ENCODE measurements at places on chromosomes 3 and 15.

GRCh38 chr15:77731067-77731466 lies 98.4 kb upstream of the LINGO1 start:
- DNase-seq: no peak

DNA sequence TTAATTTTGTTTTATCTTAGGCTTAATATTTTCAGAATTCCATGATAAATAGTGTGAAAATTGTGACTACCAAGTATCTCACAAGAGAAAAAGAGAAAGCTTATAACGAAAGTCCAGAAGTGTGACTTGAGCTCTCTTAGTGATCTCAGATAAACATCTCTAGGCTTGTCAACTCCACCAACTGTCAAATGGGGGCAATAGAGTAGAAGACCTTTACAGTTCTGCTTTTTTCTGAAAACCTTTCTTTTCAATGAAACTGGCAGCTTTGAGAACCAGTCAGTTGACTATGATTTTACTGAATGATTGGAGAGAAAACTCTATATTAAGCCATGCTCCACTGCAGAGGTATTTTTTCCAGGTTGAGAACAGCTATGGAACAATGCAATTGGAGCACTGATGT lies 119.2 kb upstream of the TP63 start:
- DNase-seq: no peak

DNA sequence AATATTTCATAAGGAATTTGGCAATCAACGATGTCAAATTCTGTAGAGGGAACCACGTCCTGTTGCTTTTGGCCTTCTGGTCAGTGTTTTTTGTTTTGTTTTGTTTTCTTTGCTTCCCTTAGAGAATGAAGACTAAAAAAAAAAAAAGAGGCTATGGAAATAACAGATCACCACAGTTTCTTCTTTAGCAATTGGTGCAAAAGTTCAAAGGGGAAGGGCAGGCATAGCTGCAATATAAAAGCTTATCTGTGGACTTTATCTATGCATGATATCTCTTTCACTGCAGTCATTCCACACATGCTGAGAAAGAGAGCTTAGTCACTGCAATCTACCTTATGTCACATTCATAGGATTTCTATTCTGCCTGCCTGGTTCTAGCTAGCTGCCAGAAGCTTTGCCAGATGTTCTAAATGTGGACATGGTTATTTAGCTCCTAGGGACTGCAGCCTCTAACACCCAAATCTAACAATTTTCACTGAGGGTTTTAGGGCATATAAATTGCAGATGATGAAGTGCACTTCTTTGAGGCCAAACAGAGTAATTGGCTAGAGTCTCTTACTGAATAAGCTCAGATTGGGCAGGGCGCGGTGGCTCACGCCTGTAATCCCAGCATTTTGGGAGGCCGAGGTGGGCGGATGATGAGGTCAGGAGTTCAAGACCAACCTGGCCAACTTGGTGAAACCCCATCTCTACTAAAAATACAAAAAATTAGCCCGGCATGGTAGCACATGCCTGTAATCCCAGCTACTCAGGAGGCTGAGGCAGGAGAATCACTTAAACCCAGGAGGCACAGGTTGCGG lies 637.2 kb downstream of the NTRK3 start:
- no peak for DNase-seq

DNA sequence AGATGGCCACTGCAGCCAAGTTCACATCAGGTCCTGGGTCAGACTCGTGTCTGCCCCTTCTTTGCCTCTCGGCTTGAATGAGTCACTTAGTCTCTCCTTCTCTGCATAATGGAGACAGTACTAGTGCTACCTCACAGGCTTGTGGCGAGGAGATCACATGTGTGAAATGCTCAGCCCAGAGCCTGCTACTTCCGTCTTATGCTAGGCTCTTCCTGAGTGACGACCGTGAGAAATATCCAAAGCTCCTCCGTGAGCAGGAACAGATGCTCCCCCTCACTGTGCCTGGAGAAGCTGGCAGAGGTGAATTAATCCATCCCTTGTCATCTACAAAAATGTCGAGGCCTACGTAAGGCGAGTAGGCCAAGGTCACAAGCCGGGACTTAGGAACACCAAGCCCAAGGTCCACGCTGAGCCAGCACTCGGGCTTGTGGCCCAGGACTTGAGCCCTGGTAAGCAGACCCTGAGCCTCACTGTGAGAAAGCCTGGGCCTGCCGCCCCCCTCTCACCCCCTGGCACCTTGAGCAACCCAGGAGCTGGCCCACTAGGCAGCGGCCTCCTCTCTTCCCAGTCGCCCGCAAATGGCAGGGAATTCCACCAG lies 17.9 kb downstream of the PAK6 start:
- DNase-seq: no peak

GRCh38 chr3:121552379-121552778 lies 6.6 kb upstream of the POLQ start:
- no peak for DNase-seq

GRCh38 chr3:42541079-42541478 lies 38.6 kb downstream of the VIPR1 start:
- no peak for DNase-seq

GRCh38 chr3:182729903-182730674 lies 63.2 kb upstream of the ATP11B start:
- DNase-seq: peak; percentile 68

- no peak for DNase-seq
Measured at GRCh38 chr15:34335176-34336032, 2.2 kb downstream of the SLC12A6 start.

DNA sequence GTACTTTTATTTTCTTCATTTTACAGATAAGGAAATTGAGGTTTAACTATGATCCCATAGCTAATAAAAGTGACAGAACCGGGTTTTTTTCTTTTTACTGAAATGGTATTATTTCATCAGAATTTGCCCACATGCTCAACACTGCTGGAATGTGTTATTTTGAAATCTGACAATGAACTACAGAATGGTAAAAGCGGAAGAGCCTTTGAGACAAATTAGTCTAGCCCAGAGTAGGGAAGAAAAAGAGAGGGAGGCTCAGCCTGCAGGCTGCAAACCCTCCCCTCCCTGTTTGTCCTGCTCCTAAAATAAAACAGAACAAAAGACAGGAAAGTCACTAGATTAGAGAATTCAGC lies 100.3 kb upstream of the LIPC start:
- DNase-seq: no peak

GRCh38 chr3:9168241-9168741 lies 81.2 kb downstream of the SRGAP3 start:
- DNase-seq: peak; percentile 84

DNA sequence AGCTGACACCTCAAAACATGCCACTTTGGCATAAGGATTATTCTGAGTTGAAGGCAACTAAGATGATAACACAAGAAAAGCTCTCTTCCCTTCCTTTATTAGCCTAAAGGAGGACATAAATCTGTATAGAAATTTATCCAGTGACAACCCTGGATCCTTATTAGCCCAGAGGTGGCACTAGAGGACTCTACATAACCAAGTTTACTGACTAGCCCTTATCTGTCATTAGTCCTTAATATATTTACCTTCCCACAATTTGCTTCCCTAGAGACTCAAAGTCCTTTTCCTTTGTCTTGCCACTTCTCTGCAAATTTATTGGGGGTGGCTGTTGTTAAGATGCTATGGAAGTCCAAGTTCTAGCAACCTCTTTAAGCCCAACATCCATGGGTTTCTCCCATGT lies 26.7 kb downstream of the CEP70 start:
- DNase-seq: no peak

GRCh38 chr15:66039117-66039871 lies 170.0 kb downstream of the RAB11A start:
- DNase-seq: no peak

DNA sequence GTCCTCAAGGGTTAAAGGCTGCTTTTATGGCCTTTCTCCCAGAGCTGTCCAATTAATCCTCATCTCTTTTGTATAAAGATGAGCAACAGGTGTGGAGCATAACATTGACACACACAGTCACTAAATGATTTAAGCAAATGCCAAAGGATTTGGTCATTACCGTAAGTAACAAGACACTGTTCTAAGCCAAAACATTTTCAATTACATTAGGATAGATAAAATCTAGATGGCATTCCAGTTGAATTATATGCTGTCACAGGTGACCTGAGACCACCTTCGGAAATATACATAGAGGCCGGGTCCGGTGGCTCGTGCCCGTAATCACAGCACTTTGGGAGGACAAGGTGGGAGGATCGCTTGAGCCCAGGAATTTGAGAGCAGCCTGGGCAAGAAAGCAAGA lies 105.3 kb upstream of the UBE3A start:
- DNase-seq: no peak

DNA sequence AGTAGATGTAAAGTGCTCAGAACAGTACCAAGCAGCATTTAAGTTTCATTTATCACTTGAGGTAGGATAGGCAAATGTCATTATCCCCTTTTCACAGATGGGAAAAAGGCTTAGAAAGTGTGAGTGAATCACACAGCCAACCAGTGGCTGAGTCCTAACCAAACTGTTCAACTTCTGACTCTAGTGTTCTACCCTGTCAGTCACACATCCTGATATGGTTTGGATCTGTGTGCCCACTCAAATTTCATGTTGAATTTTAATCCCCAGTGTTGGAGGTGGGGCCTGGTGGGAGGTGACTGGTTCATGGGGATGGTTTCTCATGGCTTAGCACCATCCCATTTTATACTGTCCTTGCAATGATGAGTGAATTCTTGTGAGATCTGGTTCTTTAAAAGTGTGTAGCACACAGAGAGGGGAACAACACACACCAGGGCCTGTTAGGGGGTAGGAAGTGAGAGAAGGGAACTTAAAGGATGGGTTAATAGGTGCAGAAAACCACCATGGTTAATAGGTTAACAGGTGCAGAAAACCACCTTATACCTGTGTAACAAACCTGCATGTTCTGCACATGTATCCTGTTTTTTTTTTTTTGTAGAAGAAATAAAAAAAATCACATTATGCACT lies 304.7 kb downstream of the SUCLG2 start:
- peak; percentile 42 for DNase-seq

GRCh38 chr3:126274735-126275619 lies 82.2 kb downstream of the KLF15 start:
- DNase-seq: no peak

DNA sequence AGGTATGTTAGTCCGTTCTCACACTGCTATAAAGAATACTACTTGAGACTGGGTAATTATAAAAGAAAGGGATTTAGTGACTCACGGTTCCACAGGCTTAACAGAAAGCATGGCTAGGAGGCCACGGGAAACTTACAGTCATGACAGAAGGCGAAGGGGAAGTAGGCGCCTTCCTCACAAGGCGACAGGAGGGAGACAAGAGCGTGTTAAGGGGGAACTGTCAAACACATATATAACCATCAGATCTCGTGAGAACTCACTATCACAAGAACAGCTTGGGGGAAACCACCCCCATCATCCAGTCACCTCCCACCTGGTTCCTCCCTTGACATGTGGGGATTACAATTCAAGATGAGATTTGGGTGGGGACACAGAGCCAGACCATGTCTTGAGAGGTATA lies 30.4 kb downstream of the SPRED1 start:
- no peak for DNase-seq

DNA sequence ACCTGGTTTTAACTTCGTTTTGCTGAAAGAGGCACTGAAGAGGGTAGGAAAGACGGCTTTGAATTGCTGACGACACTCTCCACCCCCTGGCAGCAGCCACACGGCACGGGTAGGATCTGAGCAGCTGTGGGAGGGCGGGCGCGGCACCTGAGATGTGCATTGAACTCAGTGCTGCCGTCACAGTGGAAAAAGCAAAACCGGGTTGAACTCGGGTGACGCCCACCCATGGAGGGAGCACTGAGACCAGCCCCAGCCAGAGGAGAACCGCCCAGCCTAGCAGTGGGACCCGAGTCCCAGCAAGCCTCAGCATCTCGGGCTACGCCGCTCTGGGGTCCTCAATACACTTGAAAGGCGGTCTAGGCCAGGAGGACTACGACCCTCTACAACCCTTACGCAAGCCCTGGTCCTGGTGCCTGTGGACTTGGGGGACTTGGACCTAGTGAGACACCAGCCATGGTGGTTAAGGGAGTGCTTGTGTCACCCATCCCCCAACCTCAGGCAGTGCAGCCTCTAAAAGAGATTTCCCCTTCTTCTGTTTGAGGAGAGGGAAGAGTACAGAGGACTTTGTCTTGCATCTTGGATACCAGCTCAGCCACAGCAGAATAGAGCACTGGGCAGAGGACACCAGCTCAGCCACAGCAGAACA lies 50.0 kb upstream of the RPL35A start:
- no peak for DNase-seq

- DNase-seq: peak; percentile 61
Measured at GRCh38 chr3:185552358-185552877, at the start of gene LIPH. Gene LIPH (minus strand): TSS chr3:185552588. CDS start chr3:185552471, 117 bp downstream.

- no peak for DNase-seq
Measured at GRCh38 chr3:9248522-9249271, 749 bp downstream of the SRGAP3 start.

- DNase-seq: no peak
Measured at GRCh38 chr3:41320953-41321641, 121.8 kb downstream of the CTNNB1 start.

DNA sequence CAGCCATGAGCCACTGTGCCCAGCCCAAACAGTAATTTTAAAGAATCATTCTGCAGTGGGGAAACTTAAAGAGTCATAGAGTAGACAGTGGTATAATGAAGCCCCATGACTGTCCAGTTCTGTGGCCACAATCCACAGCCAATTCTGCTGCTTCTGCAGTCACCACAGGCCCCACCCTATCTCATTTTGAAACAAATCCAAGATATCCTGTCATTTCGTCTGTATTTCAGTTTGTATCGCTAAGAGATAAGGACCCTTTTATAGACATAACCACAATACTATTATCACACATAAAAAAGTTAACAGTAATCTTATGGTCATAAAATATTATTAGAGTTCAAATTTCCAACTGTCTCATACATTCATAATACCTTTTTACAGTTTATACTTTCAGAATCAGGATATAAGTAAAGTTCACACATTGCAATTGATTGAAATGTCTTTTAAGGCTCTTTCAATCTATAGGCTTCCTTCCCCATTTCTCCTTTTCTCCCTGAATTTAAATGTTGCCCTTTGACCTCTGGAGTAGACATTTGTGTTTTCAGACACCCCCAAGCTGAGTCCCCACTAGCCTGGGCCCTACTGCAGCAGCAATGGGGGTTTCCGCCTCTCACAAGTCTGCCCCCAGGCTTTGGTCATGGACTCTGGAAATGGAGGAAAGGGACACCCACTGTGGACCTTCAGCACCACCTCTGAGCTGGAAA lies 4.2 kb upstream of the NUP210 start:
- DNase-seq: no peak

GRCh38 chr3:38958026-38958720 lies 93.6 kb downstream of the SCN11A start:
- no peak for DNase-seq

GRCh38 chr15:40360015-40360414 lies 2.0 kb downstream of the DISP2 start:
- no peak for DNase-seq
